ENCODE measurements at places on chromosomes 5 and 9.

- no peak for DNase-seq
Observed at GRCh38 chr9:90722071-90722470, 79.4 kb upstream of the DIRAS2 start.

GRCh38 chr9:71544464-71544863 is 223.8 kb downstream of the CEMIP2 start:
- DNase-seq = no peak

GRCh38 chr9:81902626-81903025 is 25.6 kb upstream of the SPATA31D4 start:
- no peak for DNase-seq

- no peak for DNase-seq
Observed at GRCh38 chr5:145510324-145510723, 324.8 kb downstream of the PRELID2 start.

- no peak for DNase-seq
Observed at GRCh38 chr5:152995214-152995725, 495.2 kb upstream of the GRIA1 start.

GRCh38 chr9:121353241-121354061 is 16.6 kb downstream of the STOM start:
- peak; percentile 92 for DNase-seq

All from activated CD8-positive, alpha-beta memory T cell treated with anti-CD3 and anti-CD28 coated beads, Interleukin-2, amount 10 ng/mL, durations not matched to agents 7 days and 5 days (primary cell).